ENCODE measurements at places on chromosomes 13 and 19.

- DNase-seq, result peak; percentile 6
Measured at GRCh38 chr19:13712767-13713201, 51.5 kb upstream of the MRI1 start.

- peak; percentile 30 for DNase-seq
Measured at GRCh38 chr19:13920940-13921747, 15.1 kb downstream of the CC2D1A start.

DNA sequence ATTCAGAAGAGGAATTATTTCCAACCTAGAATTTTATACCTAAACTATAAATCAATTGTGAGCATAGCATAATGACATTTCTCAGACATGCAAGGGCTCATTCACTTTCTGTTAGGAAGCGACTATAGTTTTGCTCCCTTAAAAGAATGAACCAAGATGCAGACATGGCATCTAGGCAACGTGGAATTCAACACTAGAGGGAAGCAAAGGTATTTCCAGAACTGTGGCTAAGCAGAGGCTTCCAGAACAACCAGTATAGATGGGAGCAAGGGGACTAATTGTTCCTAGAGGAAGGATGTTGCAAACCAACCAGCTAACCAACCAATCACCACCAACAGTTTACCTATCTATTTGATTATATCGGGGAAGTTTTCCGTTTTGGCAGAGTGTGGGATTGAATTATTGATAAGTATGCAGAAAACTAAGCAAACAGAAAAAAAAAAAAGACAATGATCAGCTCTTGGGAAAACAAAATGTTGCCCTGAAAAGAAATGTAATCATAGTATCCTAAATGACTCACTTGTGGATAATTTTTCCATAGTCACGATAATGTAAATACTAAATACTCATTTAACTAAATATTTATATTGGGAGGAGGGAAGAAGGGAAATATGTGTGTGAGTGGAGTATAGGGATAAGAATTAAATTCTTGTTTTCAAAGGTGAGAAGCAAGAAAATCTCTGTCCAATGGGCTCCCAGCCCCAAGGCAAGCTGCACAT, 21.1 kb downstream of the ARL11 start:
- no peak for DNase-seq

DNA sequence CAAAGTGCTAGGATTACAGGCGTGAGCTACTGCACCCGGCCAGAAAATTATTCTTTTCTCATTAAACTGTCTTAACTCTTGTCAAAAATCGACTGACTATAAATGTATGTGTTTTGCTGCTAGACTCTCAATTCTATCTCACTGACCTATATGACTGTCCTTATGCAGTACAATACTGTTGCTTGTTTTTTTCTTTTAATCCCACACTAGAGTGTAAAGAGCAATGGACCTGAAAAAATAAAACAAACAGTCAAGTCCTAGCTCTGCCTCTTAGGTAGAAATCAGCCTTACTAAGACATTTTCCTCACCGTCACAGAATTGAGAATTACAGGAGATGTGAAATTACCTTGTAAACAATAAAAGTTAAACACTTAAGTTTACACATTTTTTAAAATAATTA, 35.1 kb downstream of the INTS6 start:
- no peak for DNase-seq

DNA sequence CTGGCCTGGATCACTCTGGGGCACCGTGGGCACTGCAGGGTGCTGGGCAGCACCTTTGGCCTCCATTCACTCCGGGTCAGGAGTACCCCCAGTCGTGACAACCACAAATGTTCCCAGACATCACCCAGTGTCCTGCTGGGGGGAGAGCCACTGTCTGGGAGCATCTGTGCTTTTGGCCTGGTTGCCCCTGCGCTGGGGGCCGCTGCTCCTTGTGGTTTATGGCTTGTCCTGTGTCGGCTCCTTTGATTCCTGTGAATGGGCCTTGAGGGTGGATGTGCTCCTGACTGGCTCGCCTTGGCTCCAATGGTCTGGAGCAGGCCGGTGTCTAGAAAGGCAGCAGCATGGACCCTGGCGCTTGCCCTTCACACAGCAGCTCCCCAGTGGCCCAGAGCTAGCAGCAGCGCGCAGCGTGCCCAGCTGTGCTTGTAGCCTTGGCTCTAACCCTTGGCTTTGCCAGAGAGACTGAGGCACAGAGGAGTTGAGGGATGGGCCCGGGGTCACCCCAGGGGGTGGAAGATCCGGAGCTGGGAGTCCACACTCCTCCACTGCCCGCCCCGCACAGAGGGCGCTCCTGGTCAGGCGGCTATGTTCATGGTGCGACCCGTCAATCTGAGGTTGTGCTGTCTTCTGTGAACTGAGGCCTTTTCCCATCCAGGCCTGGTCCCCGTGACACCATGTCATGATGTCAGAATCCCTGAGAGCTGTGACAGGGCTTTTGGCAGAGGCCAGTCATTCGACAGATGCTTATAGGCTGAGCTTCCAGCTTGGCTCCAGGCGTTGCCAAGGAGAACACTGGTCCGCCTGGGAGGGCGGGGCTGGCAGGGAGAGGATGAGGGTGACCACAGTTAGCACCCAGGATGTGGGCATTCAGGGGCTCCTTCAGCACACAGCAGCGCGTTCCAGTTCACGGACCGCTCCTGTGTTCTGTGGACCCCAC, 4.1 kb downstream of the DAZAP1 start:
- DNase-seq, result peak; percentile 68

DNA sequence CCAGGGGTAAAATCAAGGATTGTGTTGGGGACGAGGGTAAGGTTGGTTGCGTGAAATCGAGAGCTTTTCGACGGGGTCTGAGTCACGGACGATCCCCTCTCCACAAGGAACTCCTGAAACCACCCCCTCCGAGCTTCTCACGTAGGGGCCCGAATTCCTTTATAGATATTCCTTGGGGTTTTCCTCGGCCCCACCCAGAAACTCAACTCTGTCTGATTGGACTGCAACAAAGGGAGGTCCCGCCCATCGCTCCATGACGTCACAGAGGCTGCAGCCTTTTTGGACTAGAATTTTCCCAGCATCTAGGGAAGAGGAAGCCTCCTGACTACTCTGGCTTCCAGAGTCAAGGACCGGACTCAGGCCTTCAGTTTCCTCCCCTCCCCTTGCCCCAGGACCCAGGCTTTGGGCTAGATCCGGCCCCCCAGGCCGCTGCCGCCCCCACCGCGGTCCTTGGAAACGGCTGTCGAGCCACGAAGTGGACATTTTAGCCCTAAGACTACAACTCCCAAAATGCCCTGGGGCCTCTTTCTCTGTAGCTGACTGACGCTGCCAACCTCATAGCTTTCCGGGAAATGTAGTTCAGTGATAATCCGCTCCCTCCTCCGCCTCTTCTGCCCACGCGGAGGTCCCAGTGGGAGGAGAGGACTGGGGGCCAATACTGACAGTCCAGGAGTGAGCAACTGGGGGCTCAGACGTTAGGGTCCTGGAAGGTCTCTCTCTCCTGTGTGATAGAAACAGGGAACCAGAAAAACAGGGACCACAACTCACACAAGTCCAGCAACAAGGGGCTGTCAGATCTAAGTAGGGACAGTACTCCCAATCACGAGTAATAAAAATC, at the start of gene IZUMO1:
IZUMO1 (minus strand) TSS at position 172 of the 838 bp plus-strand sequence. CDS start 1,050 bp downstream, outside the sequence.
- DNase-seq, result peak; percentile 92

DNA sequence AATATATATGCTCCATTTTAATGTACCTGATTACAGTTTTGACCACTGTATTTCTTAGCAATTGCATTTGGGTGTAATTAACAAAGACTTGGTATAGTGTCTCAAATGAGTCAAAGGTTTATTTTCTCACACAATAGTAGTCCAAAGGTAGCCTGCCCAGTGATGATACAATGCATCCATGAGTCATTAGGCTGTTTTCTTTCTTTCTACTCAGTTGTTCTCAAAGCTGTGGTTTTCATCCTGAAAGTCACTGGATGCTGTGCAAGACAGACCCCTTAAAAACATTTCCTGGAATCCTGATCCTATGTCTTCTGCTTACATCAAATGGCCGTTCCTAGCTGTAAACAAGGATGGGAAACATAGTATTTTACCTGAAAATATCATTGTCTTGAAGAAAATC, 651.2 kb upstream of the MIR17HG start:
- DNase-seq, result no peak

DNA sequence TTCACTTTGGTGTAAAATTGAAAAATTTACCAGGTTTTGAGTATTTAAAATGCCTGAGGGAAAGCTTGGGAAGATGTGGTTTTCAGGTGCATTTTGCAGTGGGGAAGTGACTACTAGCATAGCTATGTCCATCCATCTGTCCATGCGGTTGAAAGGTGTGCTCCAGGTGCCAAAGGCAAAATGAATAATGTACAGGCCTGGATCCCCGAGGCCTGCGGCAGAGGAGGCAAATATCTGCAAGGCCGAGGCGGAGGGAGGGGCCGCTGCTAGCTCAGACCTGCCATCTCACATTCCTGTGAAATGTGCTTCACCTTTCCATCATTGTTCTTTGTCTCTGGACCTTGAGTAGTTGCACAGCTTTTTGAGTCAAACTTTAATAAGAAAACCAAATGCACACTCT, 65.5 kb downstream of the ERCC5 start:
- no peak for DNase-seq

DNA sequence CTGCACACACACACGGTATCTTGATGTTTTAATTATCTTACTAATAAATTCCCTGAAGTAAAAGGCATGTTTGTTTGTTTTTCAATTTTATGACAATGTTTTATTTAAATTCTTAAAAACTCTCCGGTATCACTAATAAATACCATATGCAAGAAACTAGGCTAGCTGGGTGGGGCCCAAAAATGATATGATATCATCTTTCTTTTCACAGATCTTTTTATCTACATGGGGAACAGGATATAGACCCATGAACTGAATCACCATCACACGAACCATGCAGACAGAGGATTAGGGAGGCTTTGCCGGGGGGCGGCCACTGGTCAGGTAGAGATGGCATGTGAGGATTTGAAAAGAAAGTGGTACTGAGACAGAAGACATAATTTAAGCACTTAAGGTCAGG, 266.4 kb downstream of the ENOX1 start:
- DNase-seq, result no peak

DNA sequence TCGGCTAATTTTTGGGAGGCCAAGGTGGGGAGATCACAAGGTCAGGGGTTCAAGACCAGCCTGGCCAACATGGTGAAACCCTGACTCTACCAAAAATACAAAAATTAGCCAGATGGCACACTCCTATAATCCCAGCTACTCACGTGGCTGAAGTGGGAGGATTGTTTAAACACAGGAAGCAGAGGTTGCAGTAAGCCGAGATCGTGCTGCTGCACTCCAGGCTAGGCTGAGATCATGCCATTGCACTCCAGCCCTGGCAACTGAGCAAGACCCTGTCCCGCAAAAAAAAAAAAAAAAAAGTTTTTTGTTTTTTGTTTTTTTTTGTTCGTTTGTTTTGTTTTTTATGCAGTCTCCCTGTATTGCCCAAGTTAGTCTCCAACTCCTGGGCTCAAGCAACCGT, 21.2 kb downstream of the MAST1 start:
- DNase-seq, result no peak
